ENCODE measurements at places on chromosomes 11 and 22. TPM values are rescaled to one million over a fixed set of nuclear protein-coding genes. Genes with fewer than 3 reads are reported as not detected.

GRCh38 chr22:37187552-37187890 is 526 bp downstream of the C1QTNF6 start:
- no peak for DNase-seq

DNA sequence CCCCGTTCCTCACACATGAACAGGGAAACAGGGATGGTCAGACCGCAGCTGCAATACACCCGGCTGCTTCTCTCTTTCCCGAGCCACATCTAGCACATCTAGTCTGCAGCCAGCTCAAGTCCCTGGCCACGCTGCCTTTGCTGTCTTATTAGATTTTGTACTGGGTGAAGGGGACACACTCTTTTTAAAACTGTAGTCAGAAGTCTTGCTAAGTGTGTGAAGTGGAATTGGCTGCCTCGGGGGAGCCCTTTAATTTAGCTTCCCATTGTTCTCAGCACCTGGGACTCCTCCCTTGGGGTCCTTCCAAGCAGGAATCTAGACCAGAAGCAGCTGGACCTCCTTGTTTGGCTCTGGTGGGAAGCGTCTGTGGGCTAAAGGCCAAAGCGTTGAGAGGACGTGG is 420.0 kb downstream of the CTTN start:
- no peak for DNase-seq

DNA sequence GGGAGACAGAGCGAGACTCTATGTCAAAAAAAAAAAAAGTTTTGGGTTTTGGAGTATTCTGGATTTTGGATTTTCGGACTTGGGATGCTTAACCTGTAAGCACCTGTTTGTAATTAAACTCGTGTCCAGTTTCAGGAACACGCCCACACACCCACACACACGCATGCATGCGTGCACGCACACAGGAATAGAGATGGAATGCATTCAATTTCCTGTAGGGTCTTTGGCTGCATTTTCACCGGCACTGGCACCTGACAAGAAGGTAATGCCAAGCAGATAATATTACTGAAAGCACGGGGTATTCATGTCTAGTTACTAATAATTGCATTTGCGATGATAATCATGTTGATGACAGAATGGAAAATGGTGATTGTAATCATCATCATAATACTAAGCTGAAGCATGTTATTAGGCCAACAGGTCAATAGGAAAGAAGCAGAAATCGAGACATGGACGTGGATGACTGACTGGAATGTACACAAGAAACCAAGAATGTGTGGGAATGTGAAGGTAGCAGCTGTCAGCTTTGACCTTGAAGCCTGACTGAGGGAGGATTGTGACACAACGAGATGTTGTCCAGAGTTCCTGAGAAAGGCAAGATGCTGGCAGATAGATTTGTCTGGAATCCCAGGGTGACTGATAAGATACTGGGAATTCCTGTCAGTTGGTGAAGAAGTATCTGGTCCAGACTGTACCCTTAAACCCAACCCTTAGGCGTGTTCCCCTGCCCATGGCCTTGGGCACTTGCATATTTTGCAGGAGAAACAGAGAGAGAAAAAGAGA is 108.6 kb downstream of the SYN3 start:
- no peak for DNase-seq

C11orf86 gene
- not detected for polyA plus RNA-seq

IL17REL gene
- polyA plus RNA-seq, result not detected

GRCh38 chr22:50657925-50658324 is 14.7 kb upstream of the SHANK3 start:
- no peak for DNase-seq

PATE4 gene
- not detected for polyA plus RNA-seq

MFRP gene
- polyA plus RNA-seq, result not detected

DNA sequence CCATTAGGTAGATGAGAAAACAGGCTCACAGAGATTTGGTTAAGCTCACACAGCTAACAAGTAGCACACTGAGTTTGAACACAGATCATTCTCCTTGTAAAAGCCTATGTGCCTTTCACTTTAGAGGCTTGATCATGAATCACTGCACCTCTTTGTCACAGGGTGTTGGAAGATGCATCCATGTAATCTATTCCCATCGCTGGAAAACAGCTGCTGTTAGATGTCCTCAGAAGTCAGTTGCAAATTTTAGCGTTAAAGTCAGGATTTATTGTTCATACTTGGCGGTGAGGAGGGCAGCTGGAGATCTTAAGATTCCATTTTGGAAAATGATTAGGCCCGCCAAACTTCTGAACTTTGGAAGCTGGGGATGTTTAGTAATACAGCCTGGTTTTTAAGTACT is 2.6 kb downstream of the CNTF start:
- no peak for DNase-seq

- DNase-seq, result no peak
Measured at GRCh38 chr11:76026862-76027261, 179.4 kb downstream of the WNT11 start.

DNA sequence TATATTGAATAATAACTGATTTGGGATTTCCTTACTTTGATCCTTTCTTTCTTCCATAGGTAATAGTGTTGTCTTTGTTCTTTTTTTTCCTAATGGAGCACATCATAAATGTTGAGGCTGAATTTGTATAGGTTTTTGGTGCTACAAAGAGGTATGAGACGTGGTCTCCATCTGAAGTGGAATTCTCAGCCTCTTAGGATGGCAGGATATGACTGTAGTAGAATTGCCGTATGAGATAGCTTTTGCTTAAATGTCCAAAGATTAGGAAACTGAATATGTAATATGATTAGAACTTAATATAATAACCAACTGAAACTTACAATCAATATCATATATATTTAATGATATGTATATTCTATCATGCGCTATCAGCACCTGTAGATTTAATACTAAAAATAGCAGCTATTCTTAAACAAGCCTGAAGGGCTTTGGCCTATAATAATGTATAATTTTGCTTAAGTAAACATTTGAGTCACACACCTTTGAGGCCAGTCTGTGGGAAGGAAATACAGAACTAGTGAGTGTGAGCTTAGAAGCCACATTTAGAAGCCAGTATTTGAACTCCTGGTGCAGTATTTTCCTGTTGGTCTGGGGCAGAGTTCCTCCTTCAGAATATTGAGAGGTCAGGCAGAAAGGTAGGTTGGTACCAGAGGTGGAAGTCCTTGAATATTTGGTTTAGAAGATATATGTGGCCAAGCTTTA is 62.6 kb downstream of the SWAP70 start:
- no peak for DNase-seq

DNA sequence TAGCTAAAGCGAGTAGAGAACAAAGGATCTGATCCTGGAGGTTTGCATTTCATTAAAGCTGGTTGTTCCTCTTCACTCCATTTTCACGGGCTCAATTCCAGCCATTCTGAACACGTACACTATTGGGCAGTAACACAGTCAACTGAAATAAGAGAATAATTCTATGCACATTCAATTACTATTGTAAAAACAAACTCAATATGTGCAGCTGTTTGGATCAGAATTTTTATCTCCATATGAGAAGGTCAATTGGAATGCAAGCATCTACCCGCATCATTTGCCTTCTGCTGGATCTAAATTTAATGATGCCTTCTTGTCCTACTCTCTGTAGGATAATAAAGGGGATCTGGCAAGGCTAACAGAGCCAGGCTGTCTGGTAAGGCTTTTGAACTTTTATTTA is 562.8 kb upstream of the CCDC179 start:
- no peak for DNase-seq

AMPD3 gene
- 5.6 TPM for polyA plus RNA-seq

DNA sequence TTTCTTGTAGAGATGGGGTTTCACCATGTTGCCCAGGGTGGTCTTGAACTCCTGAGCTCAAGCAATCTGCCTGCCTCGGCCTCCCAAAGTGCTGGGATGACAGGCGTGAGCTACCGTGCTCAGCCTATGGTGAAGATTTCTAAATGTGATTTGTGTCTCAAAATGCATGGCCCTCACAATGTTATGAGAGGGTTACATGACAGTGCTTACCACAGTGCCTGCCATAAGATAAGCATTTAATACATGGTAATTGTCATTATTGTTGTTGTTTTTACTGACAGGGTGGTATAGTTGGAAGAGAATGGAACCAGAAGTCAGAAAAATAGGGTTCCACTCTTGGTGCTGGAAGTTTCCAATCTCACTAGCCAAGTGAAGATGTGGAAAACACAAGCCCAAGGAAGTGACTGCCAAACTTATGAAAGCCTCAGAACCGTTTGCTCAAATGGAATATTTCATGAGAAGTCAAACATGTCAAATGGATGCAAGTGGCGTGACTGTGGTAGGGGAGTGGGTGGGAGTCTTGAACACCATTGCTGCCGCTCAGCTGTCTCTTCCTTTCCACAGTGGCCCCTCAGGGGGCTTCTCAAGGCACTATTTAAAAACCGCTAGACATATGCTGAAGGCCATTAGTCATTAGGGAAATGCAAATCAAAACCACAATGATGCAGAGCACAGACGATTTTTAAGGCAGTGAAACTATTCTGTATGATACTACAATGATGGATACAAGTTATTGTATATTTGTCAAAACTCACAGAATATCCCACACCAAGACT is 29.1 kb upstream of the LMO2 start:
- DNase-seq, result no peak

SOX6 gene
- polyA plus RNA-seq, result 5.1 TPM

GNG3 gene
- polyA plus RNA-seq, result not detected

ZNHIT2 gene
- polyA plus RNA-seq, result 17.8 TPM

OR10D3 gene
- not detected for polyA plus RNA-seq

- no peak for DNase-seq
Measured at GRCh38 chr11:120146413-120147093, 8.6 kb upstream of the TRIM29 start.

- DNase-seq, result no peak
Measured at GRCh38 chr11:11349870-11350337, 3.1 kb downstream of the CSNK2A3 start.

- no peak for DNase-seq
Measured at GRCh38 chr11:57619331-57619730, 21.8 kb downstream of the SERPING1 start.

DNA sequence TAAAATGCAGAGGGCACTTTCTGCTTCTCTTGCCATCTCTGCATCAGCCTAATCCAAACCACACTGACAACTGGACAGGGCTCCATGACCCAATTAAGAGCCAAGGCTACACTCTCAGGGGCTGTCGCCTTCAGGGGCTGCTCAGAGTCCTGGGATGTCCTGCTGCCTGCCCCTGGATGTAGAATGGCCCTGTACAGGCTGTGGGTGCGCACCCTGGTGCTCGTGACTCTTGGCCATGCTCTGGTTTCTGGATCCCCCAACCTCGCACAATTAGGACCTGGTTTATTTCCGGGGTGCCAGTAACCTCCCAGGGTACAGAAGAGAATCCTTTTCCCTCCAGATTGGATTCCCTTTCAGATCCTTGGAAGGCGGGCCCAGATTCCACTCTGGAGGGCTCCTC is 11.3 kb downstream of the IFT27 start:
- DNase-seq, result no peak

C11orf97 gene
- polyA plus RNA-seq, result not detected

DNA sequence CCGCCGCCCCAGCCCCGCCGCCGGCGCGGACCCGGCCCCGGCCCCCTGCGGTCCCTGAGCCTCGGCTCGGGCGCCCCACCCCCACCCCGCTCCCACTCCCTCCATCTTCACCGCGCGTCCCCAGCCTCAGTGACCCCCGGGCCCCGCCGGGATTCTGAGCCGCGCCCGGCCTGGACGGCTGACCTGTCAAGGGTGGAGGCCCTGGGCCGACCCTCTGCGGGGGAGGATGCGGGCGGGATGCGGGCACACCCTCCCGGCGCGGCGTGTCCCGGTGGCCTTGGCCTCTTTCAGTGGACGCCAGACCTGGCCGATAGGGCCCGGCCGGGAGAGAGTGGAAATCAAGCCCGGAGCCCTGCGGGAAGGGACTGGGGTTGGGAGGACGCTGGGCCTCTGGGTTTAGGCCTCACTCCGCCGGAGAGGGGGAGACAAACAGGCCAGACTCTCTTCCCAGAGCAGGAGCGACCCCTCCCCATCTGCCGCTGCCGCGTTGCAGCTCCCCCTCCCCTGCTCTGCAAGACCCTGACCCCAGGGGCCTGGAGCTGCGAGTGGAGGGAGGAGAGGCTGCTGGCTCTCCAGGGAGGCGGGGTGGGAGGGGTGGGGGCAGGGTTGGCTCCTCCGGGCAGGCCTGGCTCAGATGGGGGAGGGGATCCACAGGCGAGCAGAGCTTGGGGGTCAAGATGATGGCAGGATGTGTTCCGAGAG is 525 bp downstream of the MAPK8IP2 start:
- DNase-seq, result no peak

HBG2 gene
- not detected for polyA plus RNA-seq

GRCh38 chr11:126697936-126698335 is 302.6 kb downstream of the KIRREL3 start:
- DNase-seq, result no peak

- no peak for DNase-seq
Measured at GRCh38 chr11:35433588-35433987, 14.2 kb upstream of the SLC1A2 start.

PAX6 gene
- 15.9 TPM for polyA plus RNA-seq

DNA sequence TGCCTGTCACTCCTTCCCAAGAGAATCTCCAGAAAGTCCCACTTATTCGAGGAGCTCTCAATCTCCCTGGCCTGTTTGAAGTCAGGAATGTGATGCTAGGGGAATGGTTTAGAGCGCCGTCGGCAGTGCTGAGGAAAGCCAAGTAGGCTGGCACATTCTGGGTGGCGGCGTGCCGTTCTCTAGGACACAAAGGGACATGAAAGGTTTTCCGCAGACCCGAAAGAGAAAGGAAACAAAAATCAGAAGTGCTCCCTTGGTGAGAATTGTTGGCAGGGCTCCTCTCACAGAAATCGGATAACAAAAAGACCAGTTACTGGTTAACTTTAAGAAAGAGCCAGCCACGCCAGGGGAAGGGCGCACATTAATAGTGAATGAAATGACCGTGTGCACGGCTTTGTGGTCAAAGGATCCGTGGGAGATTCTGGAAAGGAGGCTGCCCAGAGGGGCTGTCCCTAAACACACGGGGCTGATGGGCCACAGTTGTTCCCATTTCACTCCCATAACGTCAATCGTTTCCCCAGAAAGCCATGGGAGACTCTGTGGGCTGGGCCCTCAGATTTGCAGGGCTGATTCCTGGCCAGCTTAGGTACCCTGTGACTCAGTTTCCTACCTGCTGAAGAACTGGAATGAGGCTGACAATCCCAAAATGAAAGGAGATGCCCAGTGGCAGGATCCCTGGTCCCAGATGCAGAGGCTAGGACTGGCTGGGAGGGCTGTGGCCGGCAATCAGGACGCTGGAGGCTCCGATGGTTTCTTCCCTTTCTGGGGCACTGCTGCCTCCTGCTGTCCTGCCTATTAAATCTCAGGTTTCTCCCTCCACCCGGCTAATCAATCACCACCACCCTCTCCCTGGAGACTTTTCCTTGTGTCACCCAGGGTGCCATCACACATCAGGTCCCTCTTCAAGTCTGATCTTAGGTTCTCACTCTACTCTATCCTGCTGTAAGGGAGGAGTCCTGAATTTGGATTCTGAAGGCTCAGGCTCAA is 82.3 kb downstream of the RCN1 start:
- DNase-seq, result peak; percentile 66

GRCh38 chr11:111450480-111451320 is 61.5 kb downstream of the BTG4 start:
- no peak for DNase-seq

GRCh38 chr11:120446802-120447201 is 64.7 kb upstream of the GRIK4 start:
- DNase-seq, result no peak

- no peak for DNase-seq
Measured at GRCh38 chr22:29121124-29121523, 48.3 kb downstream of the KREMEN1 start.

SYT8 gene
- polyA plus RNA-seq, result 64.8 TPM
